ENCODE measurements at places on chromosomes 2 and 18.

DNA sequence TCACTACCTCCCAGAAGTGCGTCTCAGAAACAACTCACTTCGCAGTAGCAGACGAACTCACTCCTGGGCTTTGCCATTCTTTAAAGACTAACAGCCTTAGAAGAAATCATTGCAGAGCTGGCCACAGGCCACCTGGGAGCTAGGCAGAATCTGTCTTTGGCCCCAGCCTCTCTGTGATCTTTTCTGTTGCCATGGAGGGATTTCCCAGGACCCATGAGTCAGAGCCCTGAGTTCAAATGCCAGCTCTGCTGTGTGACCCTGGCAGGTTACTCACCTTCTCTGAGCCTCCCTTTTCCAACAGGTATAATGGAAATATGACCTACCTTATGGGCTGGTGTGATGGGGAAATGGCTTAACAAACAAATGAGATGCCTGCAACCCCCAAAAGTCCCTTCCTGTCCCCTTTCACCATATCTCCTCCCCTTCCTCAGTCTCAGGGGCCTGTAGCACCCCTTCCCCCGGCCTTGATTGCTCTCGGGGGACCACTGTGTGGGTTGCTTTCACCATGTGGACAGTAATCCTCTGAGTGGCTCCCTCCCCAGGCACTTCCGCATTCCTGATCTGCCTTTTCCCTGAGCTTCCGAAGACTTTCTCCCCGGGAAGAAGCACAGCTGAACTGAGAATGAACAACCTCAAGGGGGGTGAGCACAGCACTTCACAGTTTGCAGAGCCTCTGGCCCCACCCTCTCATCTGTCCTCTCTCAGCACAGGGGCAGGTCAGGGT lies 34.0 kb upstream of the SLC66A3 start:
- DNase-seq: no peak

GRCh38 chr18:48872234-48873145 lies 78.3 kb downstream of the SMAD7 start:
- DNase-seq: no peak

DNA sequence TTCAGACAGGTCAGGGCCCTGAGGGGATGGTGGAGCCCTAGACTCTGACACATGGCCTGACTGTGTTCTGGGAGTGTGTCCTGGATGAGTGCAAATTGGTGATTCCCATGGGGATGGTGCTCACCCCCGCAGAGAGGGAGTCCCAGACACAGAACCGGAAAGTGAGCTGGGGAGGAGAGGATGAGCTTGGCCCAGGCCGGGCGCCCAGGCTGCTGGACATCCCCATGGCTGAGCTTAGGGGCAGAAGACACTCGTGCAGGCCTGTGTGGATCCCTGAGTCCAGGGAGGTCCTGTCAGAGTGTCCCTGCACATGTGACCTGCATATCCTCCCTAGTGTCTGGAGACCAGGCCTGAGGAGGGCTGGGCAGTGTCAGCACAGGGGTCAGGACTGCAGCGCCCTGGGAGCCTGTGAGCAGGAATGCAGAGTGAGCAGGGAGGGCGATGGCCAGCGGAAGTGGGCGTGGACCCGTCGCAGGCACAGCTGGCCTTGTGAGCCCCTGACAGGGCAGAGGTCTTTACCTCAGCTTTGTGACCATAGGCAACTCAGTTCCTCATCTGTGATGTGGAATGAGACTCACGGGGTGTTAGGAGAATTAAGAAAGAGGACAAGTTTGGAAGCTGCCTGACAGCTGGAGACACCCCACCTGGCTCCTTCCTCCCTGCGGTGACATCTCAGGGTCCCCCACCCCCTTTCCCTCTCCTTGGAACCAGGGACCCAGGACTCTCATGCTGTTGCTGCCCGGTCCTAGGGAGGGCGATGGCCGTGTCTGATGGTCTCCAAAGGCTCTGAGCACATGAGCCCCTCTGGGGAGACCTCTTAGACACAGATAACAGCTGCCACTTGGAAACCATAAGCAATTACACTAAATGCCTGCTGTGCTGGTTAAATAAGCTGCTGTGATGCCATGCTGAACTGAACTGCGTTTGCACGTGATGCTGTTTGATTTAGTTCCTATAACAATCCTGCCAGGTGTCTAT lies 62.6 kb upstream of the HS6ST1 start:
- no peak for DNase-seq

GRCh38 chr2:7905756-7906155 lies 776.1 kb upstream of the ID2 start:
- DNase-seq: no peak

DNA sequence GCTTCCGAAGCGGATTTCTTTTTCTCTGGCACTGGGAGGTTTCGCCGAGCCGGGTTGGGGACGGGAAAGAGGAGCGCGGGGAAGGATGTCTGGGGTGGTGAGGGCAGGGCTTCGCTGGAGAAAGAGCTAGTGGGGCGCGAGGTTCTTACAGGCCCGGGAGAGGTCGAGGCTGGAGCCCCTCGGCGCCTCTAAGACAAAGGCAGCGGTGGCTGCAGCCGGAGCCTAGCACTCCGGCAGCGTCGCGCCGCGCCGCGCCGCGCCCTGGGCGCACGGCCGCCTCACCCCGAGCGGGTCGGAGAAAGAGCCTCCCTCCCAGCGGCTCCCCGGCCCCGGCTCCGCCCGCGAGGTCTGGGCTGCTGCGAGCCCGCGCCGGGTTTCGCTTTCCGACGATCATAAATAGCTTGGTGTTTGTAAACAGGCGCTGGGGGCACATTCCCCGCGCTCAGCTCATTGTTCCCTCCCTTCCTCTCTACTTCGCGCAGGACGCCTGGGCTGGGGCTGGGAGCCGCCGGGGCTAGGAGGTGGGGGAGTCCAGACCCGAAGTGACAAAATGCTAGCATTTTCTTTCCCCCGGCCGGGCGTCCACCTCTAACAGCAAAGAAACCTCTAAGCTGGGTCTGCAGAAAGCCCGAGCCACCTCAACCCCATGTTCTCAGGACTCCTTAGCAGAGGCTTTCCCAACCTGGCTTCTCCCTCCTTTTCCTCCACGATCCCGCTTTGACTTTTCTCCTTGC lies 813 bp upstream of the MEIS1 start:
- DNase-seq: peak; percentile 36

DNA sequence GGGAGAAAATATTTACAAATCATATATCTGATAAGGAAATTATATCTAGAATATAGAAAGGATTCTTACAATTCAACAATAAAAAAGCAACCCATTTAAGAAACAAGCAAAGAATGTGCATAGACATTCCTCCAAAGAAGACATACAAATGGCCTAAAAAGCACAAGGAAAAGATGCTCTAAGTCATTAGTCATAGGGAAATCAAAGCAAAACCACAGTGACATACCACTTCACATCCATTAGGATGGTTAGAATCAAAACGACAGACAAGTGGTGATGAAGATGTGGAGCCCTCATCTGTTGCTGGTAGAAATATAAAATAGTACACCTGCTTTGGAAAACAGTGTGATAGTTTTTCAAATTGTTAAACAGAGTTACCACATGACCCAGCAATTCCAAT lies 48.2 kb downstream of the MAPRE2 start:
- DNase-seq: no peak

GRCh38 chr18:23141104-23141999 lies 6.1 kb downstream of the CABLES1 start:
- DNase-seq: no peak

- DNase-seq: no peak
These were observed 659.0 kb downstream of the IRS1 start for GRCh38 chr2:226140594-226140993.

GRCh38 chr2:134398300-134398699 lies 144.4 kb downstream of the MGAT5 start:
- DNase-seq: no peak

- DNase-seq: no peak
These were observed 26.2 kb downstream of the CEP192 start for GRCh38 chr18:13017247-13017875.

DNA sequence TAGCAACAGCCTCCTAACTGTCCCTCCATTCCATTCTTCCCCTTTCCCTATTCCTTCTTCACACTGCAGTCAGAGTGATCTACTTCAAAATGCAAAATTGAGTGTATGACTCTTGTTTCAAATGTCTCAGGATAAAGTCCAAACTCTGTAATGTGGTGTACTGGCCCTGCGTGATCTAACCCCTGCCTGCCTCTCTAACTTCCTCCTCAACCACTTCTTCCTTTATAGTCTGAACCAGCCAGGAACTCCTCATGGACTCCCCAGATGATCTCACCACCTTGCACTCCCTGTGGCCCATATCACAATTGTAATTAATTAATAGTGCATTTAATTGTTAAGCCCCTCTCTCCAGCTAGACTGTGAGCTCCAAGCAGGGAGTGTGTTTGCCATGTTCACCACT lies 3.1 kb upstream of the B3GNT2 start:
- DNase-seq: no peak

DNA sequence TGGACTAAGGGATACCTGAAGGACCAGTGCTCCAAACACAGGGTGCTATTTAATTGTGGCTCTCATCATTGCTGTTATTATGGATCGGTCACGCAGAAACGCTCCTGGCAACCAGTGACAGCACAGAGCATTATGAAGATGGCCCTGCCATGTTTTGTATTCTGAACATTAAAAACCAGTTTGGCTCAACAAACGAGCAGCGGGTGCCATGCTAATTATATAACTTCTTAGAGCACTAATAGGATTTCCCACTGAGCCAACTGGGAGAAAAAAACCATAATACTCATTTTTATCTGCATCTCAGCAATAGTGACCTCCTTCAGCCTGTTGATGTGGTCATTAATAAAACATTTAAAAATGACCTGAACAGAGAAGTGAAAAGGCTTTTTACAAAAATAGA lies 212.8 kb downstream of the STK39 start:
- no peak for DNase-seq

DNA sequence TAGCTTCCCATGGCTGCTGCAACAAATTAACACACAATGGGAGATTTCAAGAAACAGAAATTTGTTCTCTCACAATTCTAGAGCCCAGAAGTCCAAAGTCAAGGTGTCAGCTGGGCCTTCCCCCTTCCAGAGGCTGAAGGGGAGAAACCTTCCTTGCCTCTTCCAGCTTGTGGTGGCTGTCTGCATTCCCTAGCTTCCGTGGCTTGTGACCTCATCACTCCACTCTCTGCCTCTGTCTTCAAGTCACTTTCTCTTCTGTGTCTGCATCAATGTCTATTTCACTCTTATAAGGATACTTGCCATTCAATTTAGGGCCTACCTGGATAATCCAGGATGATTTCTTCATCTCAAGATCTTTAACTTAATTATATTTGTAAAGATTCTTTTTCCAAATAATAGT lies 16.8 kb upstream of the SRBD1 start:
- no peak for DNase-seq

GRCh38 chr18:49360582-49360981 lies 99.9 kb downstream of the DYM start:
- DNase-seq: no peak

DNA sequence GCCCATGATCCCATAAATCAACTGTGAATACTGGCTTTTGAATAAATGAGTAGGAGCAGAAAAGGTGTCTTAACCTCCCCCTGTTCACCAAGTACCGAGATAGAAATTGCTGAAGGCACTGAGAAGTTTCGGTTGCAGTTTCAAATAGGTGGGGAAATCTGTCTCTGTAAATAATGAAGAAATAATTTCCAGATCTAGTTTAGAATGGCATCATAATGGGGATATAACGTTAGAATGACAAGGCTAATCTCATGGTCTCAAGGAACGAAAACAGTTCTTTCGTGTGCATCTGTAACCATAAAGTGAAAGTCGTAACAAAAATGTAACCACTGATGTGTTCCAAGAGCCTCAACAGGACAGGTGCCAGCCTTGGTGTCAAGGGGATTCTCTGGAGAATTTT lies 49.9 kb upstream of the TMEM18 start:
- no peak for DNase-seq

- DNase-seq: no peak
These were observed 178.4 kb upstream of the COL3A1 start for GRCh38 chr2:188795762-188796161.

DNA sequence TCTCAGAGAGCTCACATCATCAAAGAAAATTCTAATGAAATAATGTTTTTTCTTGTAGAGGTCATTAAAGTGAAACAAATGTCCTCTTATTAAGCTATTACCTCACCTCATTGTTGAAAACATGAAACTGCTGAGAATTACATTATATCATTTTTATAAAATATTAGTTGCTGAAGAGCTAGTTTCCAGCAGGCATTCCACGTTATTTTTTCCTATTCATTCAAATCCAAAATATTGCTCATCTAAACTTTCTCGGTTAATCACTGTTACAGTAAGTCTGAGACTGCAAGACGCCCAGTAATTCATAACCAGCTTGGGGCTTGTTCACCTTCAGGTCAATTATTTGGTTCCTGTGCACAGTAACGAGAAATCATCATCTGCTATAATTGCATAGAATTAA lies 138.5 kb upstream of the RASGRP3 start:
- DNase-seq: no peak

GRCh38 chr18:2990956-2991640 lies 21.8 kb downstream of the LPIN2 start:
- no peak for DNase-seq

- no peak for DNase-seq
These were observed 36.1 kb upstream of the LYPD6B start for GRCh38 chr2:149002378-149002890.

GRCh38 chr2:75100801-75101151 lies 98.5 kb downstream of the TACR1 start:
- no peak for DNase-seq

DNA sequence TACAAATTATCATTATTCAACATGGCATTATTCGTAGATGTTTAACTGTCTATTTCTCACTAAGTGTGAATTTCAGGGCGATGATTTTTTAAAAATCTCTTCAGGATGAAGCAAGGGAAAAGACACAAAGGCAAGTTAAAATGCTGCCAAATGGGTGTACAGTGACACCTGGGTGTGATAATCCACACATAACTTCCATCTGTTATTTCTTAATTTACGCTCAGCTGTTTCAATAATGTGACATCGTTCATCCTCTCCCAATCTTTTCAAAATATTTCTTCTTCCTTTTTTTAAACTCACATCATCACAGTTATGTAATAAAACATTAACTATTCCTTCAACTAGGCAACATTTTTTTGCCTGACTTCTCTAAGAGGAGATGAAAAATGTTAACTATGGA lies 10.6 kb downstream of the PDE1A start:
- DNase-seq: no peak

DNA sequence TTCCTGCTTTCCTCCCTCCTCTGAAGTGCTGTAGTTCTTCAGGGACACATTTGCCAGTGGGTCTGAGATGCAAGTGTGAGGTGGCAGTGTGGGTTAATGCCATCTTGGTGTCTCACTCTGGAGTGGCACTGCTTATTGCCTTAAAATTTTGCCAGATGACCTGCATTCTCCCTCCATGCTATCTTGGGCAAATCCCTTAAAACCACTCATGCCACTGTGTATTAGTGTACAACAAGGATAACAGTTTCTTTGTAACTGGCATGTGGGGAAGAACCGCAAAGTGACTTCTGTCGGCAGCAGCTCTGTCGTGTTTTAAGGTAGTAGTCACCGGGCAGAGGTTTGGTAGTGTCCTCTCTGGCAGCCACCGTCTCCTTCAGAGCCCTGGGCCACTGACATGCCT lies 124.2 kb downstream of the NEDD4L start:
- DNase-seq: no peak

DNA sequence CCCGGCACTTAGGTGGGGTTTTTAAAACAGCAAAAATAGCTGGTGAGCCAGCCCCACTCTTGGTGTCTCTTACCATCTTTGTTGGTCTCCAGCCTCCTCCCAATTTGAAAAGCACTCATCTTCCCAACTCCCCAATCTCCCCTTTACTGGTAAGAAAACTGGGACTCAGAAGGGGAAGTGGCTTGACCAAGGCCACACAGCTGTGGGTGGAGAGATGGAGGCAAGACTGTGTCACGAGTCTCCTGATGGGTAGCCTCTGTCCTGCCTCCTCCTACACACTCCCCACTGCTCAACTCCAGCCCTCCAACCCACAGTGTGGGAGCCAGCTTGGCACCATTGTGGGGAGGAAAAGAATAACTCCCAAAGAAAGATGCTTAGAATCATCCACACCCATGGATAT lies 140.4 kb downstream of the SMAD2 start:
- no peak for DNase-seq

Measured in activated CD4-positive, alpha-beta T cell treated with anti-CD3 and anti-CD28 coated beads for 36 hours (primary cell).